ENCODE measurements at places on chromosomes 2 and 18.

GRCh38 chr2:222176890-222177289, 121.9 kb downstream of the PAX3 start:
- no peak for DNase-seq

DNA sequence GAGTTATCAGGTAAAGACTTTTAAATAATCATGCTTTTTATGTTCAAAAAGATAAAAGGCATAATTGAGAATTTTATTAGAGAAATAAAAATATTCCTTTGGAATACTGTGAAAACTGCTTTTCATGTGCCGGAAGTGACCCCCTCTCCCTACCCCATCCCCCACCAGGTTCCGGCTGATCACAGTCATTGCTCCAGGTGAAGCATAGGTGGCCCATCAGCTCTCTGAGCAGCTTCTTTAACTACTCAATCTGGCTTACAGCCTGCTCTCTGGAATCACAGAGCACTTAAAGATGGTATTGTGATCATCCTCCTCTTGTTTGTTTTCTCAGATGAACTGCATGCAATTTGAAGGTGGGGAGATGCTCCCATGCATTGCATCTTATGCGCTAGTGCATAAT, 257.7 kb downstream of the EN1 start:
- no peak for DNase-seq

- no peak for DNase-seq
Observed at GRCh38 chr2:180953550-180953949, 26.9 kb upstream of the UBE2E3 start.

GRCh38 chr18:4181086-4181485, 274.0 kb downstream of the DLGAP1 start:
- DNase-seq = no peak

DNA sequence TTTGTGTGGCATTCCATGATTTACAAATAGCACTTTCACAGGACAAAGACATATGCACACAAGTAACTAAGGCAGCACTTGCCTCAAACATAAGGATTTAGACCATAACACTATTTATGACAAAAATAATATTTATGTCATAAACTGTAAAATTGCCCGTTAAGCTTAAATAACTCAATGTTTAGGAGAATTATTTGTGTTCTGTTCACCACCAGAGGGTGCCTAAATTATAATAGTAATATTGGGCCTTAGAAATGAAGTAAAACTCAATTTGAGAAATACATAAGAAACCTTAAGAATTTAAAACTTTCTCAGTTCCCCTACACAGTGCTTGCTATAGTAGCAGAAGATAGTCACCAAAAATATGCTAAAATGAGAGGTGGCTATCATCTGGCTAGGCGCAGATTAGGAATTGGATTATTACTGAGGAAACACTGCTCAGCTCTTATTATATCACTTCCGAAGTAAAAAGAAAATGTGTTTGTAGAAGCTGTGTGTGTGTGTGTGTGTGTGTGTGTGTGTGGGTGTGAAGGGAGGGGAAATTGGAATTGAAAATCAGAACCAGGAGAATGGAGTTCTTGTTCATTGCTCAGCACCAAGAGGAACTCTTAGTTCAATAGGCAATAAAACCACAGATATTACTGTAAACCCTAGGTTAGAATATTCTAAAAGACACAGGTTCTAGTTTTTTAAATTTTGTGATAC, 4.9 kb upstream of the CHN1 start:
- no peak for DNase-seq

DNA sequence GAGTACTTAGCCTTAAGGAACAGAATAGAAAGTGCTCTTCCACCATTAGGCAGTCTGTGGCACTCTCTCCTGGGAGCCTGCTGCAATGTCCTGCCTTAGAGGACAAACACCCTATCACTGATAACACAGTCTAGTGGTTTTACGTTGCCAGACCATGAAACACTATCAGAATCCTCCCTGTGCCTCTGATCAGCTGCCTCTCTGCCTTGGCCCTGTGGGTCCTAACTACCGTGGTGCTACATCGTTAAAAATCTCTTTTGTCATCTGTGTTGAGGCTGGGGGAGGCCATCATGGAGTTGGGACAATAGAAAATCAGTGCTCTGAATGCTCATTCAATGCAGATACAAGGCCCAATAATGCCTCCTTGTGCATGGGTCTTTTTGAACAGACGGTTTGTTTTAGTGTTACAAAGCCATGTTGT, 11.9 kb upstream of the APCDD1 start:
- DNase-seq = no peak
